Activated CD8-positive, alpha-beta memory T cell treated with anti-CD3 and anti-CD28 coated beads for 36 hours (primary cell): ENCODE measurements at places on chromosomes 12 and 14. TPM values are rescaled to one million over a fixed set of nuclear protein-coding genes. Genes with fewer than 3 reads are reported as not detected.

C14orf39 gene
- total RNA-seq, result not detected

SLC10A1 gene
- not detected for total RNA-seq

LALBA gene
- not detected for total RNA-seq

APOF gene
- not detected for total RNA-seq

NIN gene
- total RNA-seq, result 73.6 TPM

FOXN4 gene
- not detected for total RNA-seq

DAO gene
- total RNA-seq, result not detected

TMEM106C gene
- 199 TPM for total RNA-seq

PSMA3 gene
- total RNA-seq, result 357 TPM

PZP gene
- total RNA-seq, result not detected

PDZRN4 gene
- not detected for total RNA-seq

TAPBPL gene
- total RNA-seq, result 29.1 TPM

CAPS2 gene
- total RNA-seq, result 2.4 TPM

DPPA3 gene
- total RNA-seq, result not detected

RPS6KA5 gene
- total RNA-seq, result 16.0 TPM

ANO4 gene
- not detected for total RNA-seq

DLK1 gene
- not detected for total RNA-seq

CEP290 gene
- total RNA-seq, result 17.3 TPM

SYCP3 gene
- total RNA-seq, result 0.17 TPM

TMEM63C gene
- total RNA-seq, result 1.3 TPM

CLEC6A gene
- total RNA-seq, result not detected

C12orf54 gene
- total RNA-seq, result not detected

NRXN3 gene
- not detected for total RNA-seq

OR6C70 gene
- not detected for total RNA-seq

SLC25A29 gene
- total RNA-seq, result 14.0 TPM

PLEK2 gene
- 1.2 TPM for total RNA-seq

CYP27B1 gene
- 11.4 TPM for total RNA-seq

TAS2R31 gene
- total RNA-seq, result 1.2 TPM

TRPV4 gene
- not detected for total RNA-seq
